ENCODE measurements at places on chromosomes 16 and 17. TPM values are rescaled to one million over a fixed set of nuclear protein-coding genes. Genes with fewer than 3 reads are reported as not detected.

DNA sequence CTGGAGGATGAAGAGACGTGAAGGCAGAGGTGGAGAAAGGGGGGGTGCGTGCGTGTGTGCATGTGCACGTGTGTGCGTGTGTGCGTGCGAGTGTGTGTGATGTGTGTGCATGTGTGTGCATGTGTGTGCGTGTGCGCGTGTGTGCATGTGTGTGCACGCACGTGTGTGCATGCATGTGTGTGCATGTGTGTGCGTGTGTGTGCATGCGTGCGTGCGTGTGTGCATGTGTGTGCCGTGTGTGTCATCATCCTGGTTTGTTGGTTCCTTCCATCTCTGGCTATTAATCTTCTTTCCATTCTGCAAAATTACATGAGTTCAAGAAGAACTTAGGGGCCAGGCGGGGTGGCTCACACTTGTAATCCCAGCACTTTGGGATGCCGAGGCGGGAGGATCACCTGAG lies 17.0 kb upstream of the RPL38 start:
- H3K4me3 ChIP-seq = no peak overlapping the region
- no peaks in the 10 kb centered on the region for H3K36me3 ChIP-seq
- peaks cover 4% of the 10 kb centered on the region for H3K4me1 ChIP-seq
- H3K27me3 ChIP-seq = no peaks in the 10 kb centered on the region
- no peak for DNase-seq

- no peaks in the 10 kb centered on the region for H3K4me1 ChIP-seq
- no peak overlapping the region for H3K27ac ChIP-seq
- no peak overlapping the region for H3K4me3 ChIP-seq
- no peaks in the 10 kb centered on the region for H3K27me3 ChIP-seq
- H3K36me3 ChIP-seq = no peaks in the 10 kb centered on the region
These were observed 466.5 kb downstream of the HS3ST4 start for GRCh38 chr16:26158142-26158759.

The TM4SF5 gene
- total RNA-seq = not detected

The TRAF7 gene
- total RNA-seq = 68.0 TPM

GRCh38 chr16:78591682-78592103 lies 492.2 kb downstream of the WWOX start:
- no peaks in the 10 kb centered on the region for H3K36me3 ChIP-seq
- H3K27me3 ChIP-seq = no peaks in the 10 kb centered on the region
- no peak for DNase-seq
- no peaks in the 10 kb centered on the region for H3K4me1 ChIP-seq
- H3K27ac ChIP-seq = no peak overlapping the region
- no peak overlapping the region for H3K4me3 ChIP-seq

- H3K4me3 ChIP-seq = no peak overlapping the region
- no peaks in the 10 kb centered on the region for H3K27me3 ChIP-seq
- no peak overlapping the region for H3K27ac ChIP-seq
These were observed 4.2 kb downstream of the SLX4 start for GRCh38 chr16:3607161-3607560.

DNA sequence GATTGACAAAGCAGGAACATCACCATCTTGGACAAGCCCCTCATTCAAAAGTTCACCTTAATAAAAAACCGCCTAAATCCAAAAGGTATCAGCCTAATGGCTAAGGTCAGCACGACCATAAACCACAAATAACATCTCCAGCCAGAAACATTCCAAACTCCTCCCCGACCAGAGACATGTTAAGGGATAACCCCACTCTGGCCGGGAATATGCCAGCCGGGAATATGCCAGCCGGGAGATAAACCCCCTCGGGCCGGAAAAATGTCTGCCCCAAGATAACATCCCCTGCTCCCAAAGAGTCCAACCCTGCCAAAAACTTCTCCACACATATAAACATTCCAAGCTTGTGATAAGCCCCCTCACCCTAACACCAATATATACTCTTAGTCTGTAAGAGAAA lies 1.4 kb downstream of the DHX33 start:
- H3K36me3 ChIP-seq = no peaks in the 10 kb centered on the region
- H3K4me1 ChIP-seq = peaks cover 3% of the 10 kb centered on the region
- H3K27me3 ChIP-seq = no peaks in the 10 kb centered on the region
- H3K4me3 ChIP-seq = peak overlapping the region; percentile 97
- no peak for DNase-seq

The PYY gene
- total RNA-seq = not detected

The FSCN2 gene
- 2.3 TPM for total RNA-seq

- no peak for DNase-seq
- peaks cover 3% of the 10 kb centered on the region for H3K4me1 ChIP-seq
- peak overlapping the region; percentile 15 for H3K4me3 ChIP-seq
- peak overlapping the region; percentile 66 for H3K27ac ChIP-seq
- no peaks in the 10 kb centered on the region for H3K27me3 ChIP-seq
These were observed 44.4 kb downstream of the MAP1LC3B start for GRCh38 chr16:87436225-87437172.

DNA sequence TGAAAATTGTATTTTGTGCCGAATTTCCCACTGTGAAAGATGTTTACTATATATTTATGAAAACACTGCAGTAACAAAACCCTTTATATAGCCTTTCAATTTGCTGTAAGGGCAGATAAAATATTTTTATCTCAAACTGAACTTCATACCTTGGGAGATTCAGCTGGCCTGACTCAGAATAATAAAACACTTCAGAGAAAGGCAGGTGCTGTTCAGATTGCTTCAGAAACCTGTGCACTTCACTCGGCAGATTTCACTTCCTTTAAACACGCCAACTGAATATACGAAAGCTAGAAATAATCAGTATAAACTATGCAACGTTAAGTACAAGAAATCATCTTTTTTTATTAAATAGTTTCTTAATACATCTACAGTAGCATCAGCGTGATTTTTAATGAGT lies 839.1 kb upstream of the RBFOX1 start:
- H3K27me3 ChIP-seq = no peaks in the 10 kb centered on the region
- H3K27ac ChIP-seq = no peak overlapping the region

DNA sequence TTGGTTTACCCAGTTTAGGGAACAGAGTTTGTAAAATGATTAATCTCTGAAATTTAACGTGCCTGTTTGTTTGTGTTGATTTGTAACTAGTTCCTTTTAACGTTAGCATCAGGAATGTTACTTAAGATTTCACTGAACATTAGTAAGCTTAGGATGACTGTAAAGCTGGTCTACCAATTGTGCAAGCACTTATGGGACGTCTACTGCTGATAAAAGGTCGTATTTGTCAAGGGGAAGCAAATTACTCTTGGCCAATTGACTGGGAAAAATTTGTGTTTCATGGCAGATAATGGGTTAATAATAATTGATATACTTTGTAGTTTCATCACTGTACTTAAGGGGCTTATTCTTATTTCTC lies 11.8 kb downstream of the METTL9 start:
- H3K27me3 ChIP-seq = no peaks in the 10 kb centered on the region
- no peak for DNase-seq
- H3K4me3 ChIP-seq = no peak overlapping the region
- H3K36me3 ChIP-seq = no peaks in the 10 kb centered on the region
- no peak overlapping the region for H3K27ac ChIP-seq

GRCh38 chr16:11090232-11090631 lies 145.9 kb downstream of the CLEC16A start:
- peak overlapping the region; percentile 73 for H3K27ac ChIP-seq
- DNase-seq = no peak
- H3K4me3 ChIP-seq = no peak overlapping the region

The NOTUM gene
- 0.94 TPM for total RNA-seq

- no peak for DNase-seq
- H3K27me3 ChIP-seq = no peaks in the 10 kb centered on the region
- no peaks in the 10 kb centered on the region for H3K36me3 ChIP-seq
These were observed 6.9 kb upstream of the DBNDD1 start for GRCh38 chr16:90026135-90026534.

- H3K4me3 ChIP-seq = no peak overlapping the region
- no peak for DNase-seq
- no peak overlapping the region for H3K27ac ChIP-seq
- H3K27me3 ChIP-seq = no peaks in the 10 kb centered on the region
These were observed 86.2 kb downstream of the ITFG1 start for GRCh38 chr16:47374629-47375028.

DNA sequence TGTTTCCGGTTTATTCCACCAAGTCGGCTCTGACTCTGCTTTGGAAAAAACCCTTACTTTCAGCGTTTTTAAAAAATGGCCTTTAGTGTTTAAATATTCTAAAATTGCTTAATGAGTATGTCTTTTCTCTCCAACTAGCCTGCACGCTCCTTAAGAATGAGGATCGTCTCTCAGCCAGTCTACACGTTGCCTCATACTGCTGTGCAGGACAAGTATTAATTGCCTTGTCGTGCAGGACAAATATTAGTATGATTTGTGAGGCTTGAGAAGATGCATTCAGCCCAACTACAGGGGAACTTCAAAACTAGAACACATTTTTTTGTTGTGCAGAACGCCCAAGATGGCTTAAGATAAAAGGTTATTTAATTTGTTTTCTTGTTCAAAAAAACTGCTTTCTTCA lies 61.2 kb downstream of the MARCHF10 start:
- H3K4me1 ChIP-seq = peaks cover 14% of the 10 kb centered on the region
- H3K4me3 ChIP-seq = no peak overlapping the region
- no peaks in the 10 kb centered on the region for H3K27me3 ChIP-seq
- H3K27ac ChIP-seq = no peak overlapping the region

DNA sequence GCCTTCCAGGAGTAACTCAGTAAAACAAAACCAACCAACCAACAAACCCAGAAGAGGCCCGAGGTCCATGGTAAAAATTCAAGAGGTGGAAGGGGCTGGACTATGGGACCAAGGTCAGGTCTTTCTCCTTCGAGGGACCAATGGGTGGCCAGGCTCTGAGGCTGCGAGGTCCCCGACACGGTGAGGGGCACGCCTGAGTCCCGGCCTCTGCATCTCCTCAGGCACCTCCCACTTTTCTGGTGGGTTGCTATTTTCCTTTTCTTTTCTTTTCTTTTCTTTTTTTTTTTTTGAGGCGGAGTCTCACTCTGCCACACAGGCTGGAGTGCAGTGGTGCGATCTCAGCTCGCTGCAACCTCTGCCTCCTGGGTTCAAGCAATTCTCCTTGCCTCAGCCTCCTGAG lies 18.0 kb downstream of the CD7 start:
- H3K36me3 ChIP-seq = no peaks in the 10 kb centered on the region

DNA sequence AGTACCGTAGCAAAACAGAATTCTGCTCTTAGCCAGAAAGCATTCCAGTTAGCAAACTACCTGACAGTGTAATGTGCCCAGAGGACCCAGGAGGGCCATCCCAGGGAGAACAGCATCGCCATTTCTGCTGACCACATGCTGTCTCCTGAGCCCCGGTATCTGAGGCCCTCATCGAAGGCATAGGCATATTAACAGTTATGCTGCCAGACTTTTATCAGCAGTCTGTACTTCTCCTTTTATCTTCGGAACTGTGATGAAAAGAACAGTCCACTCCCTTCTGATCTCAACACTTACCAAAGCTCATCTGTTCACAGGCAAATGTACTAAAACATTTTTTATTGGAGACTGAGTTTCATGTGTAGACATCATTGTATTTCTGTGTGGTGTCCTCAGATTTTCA lies 236.4 kb downstream of the PRKCA start:
- no peaks in the 10 kb centered on the region for H3K36me3 ChIP-seq
- no peak for DNase-seq
- H3K27me3 ChIP-seq = no peaks in the 10 kb centered on the region
- peak overlapping the region; percentile 47 for H3K27ac ChIP-seq
- no peak overlapping the region for H3K4me3 ChIP-seq

GRCh38 chr16:65185241-65185778 lies 63.4 kb upstream of the CDH11 start:
- DNase-seq = no peak
- H3K4me3 ChIP-seq = no peak overlapping the region
- H3K27ac ChIP-seq = no peak overlapping the region
- H3K36me3 ChIP-seq = no peaks in the 10 kb centered on the region

The ASGR1 gene
- total RNA-seq = 1.1 TPM

The XAF1 gene
- 11.3 TPM for total RNA-seq

The WNK4 gene
- 0.64 TPM for total RNA-seq

GRCh38 chr16:88702371-88703210 lies 3.6 kb downstream of the RNF166 start:
- H3K4me3 ChIP-seq = peak overlapping the region; percentile 1
- peak overlapping the region; percentile 64 for H3K27ac ChIP-seq
- H3K36me3 ChIP-seq = peaks cover 4% of the 10 kb centered on the region
- H3K4me1 ChIP-seq = peaks cover 28% of the 10 kb centered on the region
- no peaks in the 10 kb centered on the region for H3K27me3 ChIP-seq

- no peak overlapping the region for H3K27ac ChIP-seq
- H3K27me3 ChIP-seq = no peaks in the 10 kb centered on the region
- H3K4me1 ChIP-seq = no peaks in the 10 kb centered on the region
- H3K4me3 ChIP-seq = no peak overlapping the region
These were observed 24.9 kb downstream of the CBFB start for GRCh38 chr16:67053767-67054334.

The TMEM94 gene
- total RNA-seq = 56.5 TPM

The SRL gene
- 1.8 TPM for total RNA-seq

The B3GNT9 gene
- 5.8 TPM for total RNA-seq

GRCh38 chr17:79837888-79838521 lies 1.2 kb downstream of the CBX4 start:
- peaks cover 59% of the 10 kb centered on the region for H3K4me1 ChIP-seq
- no peak for DNase-seq
- H3K27ac ChIP-seq = peak overlapping the region; percentile 99
- H3K27me3 ChIP-seq = peaks cover 35% of the 10 kb centered on the region
- H3K4me3 ChIP-seq = peak overlapping the region; percentile 90

GRCh38 chr17:3867106-3867505 lies 21.1 kb upstream of the NCBP3 start:
- no peaks in the 10 kb centered on the region for H3K4me1 ChIP-seq
- DNase-seq = no peak
- H3K27me3 ChIP-seq = no peaks in the 10 kb centered on the region

GRCh38 chr16:87549627-87550494 lies 52.4 kb upstream of the JPH3 start:
- no peaks in the 10 kb centered on the region for H3K4me1 ChIP-seq
- DNase-seq = no peak
- no peak overlapping the region for H3K4me3 ChIP-seq
- no peaks in the 10 kb centered on the region for H3K27me3 ChIP-seq
- H3K36me3 ChIP-seq = no peaks in the 10 kb centered on the region

- H3K4me1 ChIP-seq = peaks cover 34% of the 10 kb centered on the region
- no peaks in the 10 kb centered on the region for H3K36me3 ChIP-seq
- no peak overlapping the region for H3K27ac ChIP-seq
These were observed 104.5 kb downstream of the PARN start for GRCh38 chr16:14525596-14525995.

- H3K27me3 ChIP-seq = no peaks in the 10 kb centered on the region
- no peak for DNase-seq
- no peaks in the 10 kb centered on the region for H3K36me3 ChIP-seq
- no peak overlapping the region for H3K4me3 ChIP-seq
- no peaks in the 10 kb centered on the region for H3K4me1 ChIP-seq
These were observed 423.1 kb upstream of the DYNLRB2 start for GRCh38 chr16:80117556-80118130.

- H3K36me3 ChIP-seq = no peaks in the 10 kb centered on the region
- H3K27ac ChIP-seq = no peak overlapping the region
- H3K4me1 ChIP-seq = no peaks in the 10 kb centered on the region
- H3K27me3 ChIP-seq = no peaks in the 10 kb centered on the region
These were observed 151.1 kb downstream of the ITFG1 start for GRCh38 chr16:47309581-47310312.

DNA sequence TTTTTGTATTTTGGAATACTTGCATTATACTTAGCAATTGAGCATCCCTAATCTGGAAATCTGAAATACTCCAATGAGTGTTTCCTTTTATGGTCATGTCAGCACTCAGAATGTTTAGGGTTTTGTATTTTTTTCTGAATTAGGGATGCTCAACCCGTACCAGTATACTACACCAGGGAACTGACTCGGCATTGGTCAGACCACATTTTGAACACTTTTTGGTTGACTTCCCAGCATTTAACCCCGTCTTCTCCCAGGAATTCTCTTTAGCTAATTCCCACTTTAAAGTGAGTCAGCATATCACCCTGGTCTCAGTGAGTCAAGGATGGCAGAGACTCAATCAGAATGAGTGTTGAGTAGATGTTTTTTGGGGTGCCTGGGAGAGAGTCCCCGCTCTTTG lies 177.9 kb downstream of the SPECC1 start:
- H3K27ac ChIP-seq = no peak overlapping the region
- H3K4me1 ChIP-seq = peaks cover 31% of the 10 kb centered on the region
- no peaks in the 10 kb centered on the region for H3K36me3 ChIP-seq
- no peak overlapping the region for H3K4me3 ChIP-seq

Measured in esophagus squamous epithelium (tissue), 5 donors.